ENCODE measurements at places on chromosomes 2 and 18.

DNA sequence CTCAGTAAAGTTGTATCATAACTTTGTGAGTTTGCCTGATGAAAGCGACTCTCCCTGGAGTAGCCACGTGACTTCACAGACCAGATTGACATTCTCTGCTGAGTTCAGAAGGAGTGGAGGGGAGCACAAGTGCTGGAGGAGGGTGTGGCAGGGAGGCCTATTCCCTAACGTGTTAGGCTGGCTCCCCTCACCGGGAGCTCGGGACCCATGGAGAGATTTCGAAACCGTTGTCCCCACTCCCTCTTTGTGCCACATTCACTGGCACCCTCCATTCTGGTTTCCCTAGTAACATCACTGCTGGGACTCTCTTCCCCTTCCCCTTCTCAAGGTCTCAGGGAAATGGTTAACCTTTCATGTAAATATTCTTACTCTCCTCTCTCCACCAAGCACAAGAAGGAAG is 279.9 kb downstream of the ALPK2 start:
- no peak for DNase-seq

- DNase-seq, result no peak
These were observed 191.0 kb downstream of the NEDD4L start for GRCh38 chr18:58235001-58235436.

- DNase-seq, result no peak
These were observed 18.8 kb upstream of the EPHA4 start for GRCh38 chr2:221590861-221591365.

DNA sequence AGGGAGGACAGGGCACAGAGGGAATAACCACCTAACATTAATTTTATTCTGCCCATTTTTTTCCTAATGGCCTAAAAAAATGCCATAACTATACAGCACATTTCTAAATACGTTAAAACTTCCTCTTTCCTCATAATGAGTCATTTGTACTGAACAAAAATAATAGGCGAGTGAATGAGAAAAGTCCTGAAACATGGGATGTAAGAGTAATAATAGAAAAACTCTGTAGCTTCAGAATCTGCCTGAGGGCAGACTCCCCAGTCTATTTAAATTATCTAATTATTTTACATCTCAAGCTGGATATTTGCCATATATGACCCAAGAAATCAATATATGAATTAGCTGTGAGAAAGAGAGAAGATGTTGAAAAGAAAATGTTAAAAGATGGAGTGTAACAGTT is 285.1 kb downstream of the TMX3 start:
- DNase-seq, result no peak

DNA sequence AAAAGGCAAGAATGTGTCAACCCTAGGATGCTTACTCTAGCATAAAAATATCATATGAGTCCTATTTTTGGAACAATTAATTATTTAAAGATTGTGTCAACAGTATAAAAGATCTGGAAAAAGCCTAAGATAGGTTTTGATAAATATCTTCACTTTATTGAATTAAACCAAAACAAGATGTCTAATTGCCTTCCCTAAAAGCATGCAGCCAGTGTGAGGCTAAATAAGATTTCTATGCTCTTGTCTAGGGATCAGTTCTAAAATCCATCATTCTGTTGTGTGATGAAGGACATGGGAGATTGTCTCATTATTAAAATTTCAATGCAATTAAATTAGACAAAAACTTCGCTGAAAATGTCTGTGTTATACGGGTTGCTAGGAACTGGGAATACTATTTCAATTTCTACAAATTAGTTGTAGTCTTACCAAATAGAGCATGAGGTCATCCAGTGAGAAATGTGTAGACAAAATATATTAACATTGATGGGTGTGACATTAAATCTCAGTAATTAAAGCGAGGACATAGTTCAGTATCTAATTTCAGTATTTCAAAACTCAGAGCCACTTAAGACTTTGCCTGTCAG is 535.6 kb upstream of the FSIP2 start:
- DNase-seq, result no peak

DNA sequence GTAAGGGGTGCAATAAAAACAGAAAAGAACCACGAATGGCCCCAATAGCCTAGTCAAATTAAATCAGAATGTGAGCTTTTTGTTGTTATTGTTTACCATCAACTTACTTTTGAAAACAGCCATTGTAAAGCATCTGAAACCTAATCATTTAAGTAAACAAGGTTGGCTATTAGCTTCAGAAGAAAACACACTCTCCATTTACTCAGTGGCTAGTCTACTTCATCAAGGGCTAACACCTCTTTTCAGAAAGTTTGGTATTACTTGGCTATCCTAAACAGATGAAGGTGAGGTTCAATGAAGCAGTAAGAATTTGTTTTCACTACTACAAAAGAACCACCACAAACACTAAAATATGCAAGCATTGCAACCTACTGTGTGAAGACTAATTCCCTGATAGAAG is 398.0 kb downstream of the CDH2 start:
- DNase-seq, result no peak

GRCh38 chr2:154158101-154158500 is 286.4 kb downstream of the GALNT13 start:
- DNase-seq, result no peak

- DNase-seq, result no peak
These were observed 36.5 kb upstream of the MGAT5 start for GRCh38 chr2:134217351-134217750.

DNA sequence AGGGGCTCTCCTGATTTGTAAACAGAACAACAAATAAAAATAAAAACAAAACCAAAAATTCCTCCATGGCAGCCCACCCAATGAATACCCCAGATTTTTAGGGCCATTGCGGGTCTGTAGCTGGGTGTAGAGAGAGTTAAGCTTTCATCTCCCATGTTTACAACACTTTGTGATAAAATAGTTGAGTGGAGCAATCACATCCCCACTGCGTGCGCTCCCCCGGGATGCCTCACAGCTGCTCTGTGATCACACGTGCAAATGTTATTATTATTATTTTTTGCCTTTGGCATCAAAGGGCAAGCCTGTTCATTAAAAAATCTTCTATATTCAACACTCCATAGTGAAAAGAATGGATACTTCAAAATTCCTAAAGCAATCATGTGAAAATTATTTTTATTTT is 118.0 kb downstream of the MBP start:
- no peak for DNase-seq

GRCh38 chr18:58105206-58105887 is 61.3 kb downstream of the NEDD4L start:
- DNase-seq, result no peak

DNA sequence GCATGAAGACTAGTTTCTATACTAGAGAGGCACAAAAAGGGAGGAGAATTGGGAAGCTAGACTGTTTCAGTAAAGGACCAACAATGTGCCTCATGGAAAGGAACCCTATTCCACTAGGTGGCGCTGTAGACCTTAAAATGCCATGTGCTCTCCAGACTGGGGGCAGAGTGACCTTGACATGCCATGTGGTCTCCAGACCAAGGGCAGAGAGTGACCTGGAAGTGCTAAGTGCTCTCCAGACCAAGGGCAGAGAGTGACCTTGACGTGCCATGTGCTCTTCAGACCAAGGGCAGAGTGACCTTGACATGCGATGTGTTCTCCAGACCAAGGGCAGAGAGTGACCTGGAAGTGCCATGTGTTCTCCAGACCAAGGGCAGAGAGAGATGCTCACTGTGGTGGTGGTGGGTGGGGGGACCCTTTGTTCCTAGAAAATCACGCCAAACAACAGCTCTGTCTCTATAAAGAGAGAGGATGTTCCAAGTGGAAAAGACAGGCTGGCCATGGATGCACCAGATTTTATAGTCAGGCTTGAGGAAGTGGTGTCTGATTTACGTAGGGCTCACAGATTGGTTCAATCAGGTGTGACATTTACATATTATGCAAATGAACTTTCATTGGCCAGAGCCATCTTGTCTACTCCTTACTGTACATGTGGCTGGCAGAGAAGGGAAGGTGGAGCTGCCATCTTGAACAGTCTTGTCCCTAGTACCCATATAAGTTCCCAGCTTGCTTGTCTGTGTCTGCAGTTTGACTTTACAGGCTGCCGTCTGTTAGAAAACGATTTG is 344.0 kb upstream of the DDX18 start:
- DNase-seq, result no peak

GRCh38 chr2:53445383-53446070 is 322.1 kb upstream of the CHAC2 start:
- DNase-seq, result no peak

DNA sequence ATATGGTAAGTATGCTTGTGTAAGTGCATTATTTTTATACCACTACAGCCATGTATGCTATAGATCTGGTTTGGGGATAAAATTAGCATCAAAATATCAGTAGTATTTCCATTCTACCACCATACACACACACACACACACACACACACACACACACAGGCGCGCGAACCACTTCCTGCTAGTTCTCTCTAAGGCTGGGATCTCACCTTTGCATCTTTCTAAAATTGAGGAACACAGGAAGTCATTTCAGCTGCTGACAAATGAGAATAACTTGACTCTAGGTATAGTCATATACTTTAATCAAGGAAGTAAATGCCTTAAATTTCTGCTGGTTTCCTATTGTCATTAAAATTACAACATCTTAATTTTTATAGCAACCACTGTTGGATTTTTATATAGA is 72.5 kb downstream of the RBM43 start:
- no peak for DNase-seq

DNA sequence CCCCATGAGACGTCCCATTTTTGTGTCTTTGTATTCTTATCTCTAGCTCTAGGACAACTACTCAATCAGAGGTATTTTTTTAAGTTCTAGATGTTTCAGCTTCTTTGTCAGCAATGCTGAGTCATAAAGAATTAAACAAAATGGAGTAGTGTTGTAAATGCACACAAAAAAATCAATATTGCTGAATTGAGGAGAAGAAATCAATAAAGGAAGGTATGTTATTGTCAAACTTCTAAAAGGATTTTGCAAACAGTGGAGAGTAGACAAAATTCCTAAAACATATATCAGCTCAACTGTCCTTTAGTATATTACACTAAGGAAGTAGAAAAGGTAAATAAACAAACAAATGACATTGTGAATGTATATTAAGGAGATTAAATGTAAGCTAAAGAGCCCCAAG is 726.1 kb upstream of the NRXN1 start:
- no peak for DNase-seq

DNA sequence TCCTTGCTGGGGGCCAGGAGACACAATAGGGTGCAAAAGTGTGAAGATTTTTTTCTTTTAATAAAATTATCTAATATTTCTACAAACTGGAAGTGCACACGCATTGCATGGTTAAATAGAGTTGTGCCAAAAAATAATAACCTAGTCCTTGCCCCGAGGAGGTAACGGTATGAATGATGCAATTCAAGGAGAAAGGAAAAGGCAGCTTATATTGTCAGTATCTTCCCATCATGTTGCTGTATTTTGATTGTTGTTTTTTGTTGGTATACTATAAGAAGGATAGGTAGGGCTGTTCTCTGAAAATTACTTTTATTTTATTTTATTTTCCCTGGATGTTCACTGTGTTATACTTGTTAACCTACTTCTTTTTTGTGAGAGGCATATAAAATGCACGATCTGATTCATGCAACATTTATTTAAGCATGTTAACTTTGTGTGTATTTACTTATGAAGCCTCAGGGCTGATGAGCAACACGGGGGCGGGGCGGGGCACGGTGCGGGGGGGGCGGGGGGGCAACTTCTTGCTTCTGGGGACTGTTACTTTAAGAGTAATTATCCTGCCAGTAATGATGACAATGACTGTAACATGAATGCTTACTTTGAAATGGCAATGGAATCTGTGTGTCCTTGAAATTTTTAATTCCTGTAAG is 118.6 kb downstream of the AQP4 start:
- DNase-seq, result no peak

DNA sequence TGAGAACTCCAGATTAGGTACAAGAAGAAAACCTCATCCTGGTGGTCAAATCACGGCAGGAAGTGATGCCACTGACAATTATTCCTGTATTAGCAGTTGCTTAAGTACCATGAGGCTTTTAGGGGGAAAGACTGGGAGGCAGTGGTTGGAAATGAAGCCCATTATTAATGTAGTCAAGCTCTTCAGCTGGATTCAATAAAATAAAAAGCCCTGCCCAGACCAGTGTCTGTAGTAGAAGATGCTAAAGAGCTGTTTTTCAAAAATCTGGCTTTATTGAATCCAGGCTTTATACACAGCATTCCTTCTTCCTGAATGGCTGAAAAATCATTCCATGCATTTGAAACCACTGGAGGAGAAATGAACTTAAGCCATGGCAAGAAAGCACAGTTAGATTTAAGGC is 155.2 kb downstream of the BCL2 start:
- DNase-seq, result no peak

DNA sequence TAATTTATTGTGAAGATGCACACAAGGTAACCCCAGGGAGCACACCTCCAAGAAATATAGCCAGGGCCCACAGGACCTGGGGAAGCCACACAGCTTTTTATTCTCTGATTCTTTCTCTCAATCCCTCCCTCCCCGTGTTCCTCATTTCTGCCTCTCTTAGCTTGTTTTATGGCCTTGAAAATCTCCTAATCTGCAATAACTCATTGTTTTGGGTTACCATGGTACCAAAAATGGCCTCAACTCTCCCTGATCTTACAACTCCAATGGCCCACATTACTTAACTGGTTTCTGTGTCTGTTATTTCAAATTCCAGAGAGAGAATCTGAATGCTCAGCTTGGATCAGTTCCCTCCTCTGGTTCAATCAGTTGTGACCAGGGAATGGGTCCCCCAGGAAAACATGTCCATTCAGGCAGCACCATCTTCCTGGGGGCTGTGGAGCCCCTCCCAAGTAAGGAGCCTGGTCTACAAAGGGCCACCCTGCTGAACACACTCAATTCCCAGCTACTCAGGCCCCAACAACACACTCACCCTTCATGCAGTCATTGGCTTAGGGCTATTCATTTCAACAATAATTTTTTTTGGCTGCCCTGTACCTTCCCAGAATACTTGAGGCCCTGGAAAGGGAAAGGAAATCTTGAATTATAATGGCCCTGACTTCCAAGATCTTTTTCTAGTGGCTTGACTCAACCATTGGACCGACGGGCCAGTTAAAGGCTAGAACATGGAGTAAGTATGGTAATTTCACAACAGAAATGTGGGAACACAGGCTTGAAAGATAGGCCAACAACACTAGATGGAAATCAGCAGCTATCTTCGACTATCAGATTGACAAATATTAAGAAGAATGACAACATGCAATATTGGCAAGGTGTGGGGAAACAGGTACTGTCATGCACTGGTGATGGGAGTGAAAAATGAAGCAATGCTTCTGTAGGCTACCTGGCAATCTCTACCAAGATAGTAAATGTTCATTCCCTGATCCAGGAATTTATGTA is 41.6 kb upstream of the ST3GAL5 start:
- no peak for DNase-seq

DNA sequence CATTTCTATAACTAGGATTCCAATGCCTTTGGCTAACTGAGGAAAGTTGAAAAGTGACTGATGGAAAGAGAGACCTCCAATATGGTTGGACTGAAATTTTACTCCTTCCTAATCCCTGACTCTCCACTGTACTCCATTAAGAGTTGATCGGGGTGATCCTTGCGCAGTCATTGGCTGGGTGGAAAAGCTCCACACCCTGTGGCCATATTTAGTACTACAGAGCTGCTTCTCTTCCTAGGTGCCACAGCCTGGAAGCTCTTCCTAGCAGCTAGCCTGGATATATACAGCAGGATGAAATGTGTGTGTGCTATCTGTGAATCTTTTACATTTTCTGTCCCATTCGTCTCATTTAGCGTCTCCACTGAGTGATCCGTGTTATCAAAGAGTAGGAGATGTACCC is 71.2 kb downstream of the MEP1B start:
- DNase-seq, result no peak

GRCh38 chr2:99805930-99806476 is 316.2 kb upstream of the REV1 start:
- no peak for DNase-seq

All from stimulated activated CD4-positive, alpha-beta T cell treated with anti-CD3 and anti-CD28 coated beads, Interleukin-1b, Interleukin-23, amount 100 ng/mL, for 24 hours (primary cell).